ENCODE measurements at places on chromosomes 3 and 15. TPM values are rescaled to one million over a fixed set of nuclear protein-coding genes. Genes with fewer than 3 reads are reported as not detected.

DNA sequence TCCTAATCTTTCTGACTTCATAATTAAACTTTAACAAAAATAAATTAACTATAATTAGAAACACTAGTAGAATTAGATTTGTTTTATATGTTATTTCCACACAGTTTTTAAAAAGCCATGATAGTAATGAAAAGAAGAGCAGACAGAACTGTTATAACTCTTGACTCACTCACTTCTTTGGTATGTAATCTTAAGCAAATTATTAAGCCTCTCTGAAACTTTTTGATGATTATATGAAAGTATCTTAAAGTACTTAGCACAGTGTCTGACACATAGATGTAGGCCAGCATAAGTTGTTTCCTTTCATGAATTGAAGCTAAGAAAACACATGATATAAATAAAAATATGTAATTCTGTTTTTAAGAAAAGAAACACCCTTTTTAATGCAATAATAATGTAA, 123.6 kb upstream of the MLF1 start:
- no peak overlapping the region for H3K27ac ChIP-seq
- H3K27me3 ChIP-seq = no peaks in the 10 kb centered on the region
- DNase-seq = no peak
- H3K36me3 ChIP-seq = no peaks in the 10 kb centered on the region
- no peak overlapping the region for H3K4me3 ChIP-seq
- H3K4me1 ChIP-seq = no peaks in the 10 kb centered on the region

DNA sequence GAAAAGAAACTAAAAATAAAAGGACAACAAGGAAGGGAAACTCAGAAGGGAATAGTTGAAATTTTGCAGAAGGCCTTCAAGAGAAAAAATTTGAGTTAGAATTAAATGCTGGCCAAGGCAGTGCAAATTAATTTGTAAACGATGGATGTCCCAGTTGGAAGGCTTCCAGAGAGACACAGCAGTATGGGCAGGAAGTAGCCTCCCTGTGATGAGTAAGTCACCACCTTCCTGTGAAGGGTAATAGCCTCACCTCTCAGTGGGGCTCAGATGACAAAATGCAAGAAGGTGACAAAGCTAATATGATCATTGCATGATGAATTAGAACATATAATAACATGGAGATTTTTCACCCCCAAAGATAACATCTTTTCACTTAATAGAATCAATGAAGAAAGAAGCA, 27.3 kb upstream of the TMCO5A start:
- H3K27ac ChIP-seq = no peak overlapping the region
- no peaks in the 10 kb centered on the region for H3K27me3 ChIP-seq
- H3K4me1 ChIP-seq = no peaks in the 10 kb centered on the region
- no peak for DNase-seq

DNA sequence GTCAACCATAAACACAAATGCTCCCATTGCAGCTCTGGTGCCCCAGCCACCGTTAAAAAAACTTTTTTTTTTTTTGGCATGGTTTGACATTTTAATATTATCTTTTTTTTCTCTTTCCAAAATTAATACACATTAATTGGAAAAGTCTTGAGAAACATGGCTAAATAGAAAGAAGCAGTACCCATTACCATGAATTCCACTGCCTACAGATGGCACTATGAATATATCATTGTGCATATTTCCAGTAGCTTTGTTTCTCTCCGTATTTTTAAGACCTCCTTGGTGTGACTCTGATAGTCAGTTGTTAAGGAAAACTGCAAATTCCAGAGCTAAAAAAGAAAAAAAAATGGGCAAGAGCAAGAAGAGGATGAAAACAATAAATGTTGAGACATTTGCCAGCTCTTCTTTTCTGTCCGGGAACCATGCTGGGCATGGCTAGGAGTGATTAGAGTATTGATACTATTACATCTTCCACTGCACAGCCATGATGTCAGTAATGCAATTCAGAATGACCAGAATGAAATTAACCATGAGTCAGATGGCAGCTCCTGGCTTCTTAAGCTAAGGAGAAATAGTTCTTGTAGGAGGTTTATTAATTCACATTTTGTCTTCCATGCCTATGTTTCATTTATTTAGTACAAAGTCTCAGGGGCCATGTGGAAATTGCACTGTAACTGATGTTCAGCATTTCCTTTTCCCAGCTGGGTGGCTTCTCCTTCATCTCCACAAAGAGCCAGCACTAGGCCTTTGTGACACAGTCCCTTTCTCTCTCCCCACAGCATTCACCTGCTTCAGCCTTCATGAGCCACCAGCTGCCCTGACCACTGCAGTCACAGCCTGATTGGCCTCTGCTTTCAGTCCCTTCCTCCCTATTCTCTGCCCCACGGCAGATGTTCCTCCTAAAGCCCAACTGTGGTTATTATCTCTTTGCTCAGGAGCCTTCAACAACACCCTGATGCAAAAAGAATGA, 31.8 kb downstream of the SLC7A14 start:
- no peak for DNase-seq
- H3K4me3 ChIP-seq = no peak overlapping the region
- H3K27me3 ChIP-seq = no peaks in the 10 kb centered on the region
- H3K27ac ChIP-seq = no peak overlapping the region
- H3K4me1 ChIP-seq = no peaks in the 10 kb centered on the region

- H3K4me3 ChIP-seq = peak overlapping the region; percentile 77
- H3K27me3 ChIP-seq = peaks cover 6% of the 10 kb centered on the region
- DNase-seq = peak; percentile 41
- peaks cover 40% of the 10 kb centered on the region for H3K4me1 ChIP-seq
- H3K36me3 ChIP-seq = no peaks in the 10 kb centered on the region
Observed at GRCh38 chr15:40844696-40845030, 815 bp downstream of the SPINT1 start.

DNA sequence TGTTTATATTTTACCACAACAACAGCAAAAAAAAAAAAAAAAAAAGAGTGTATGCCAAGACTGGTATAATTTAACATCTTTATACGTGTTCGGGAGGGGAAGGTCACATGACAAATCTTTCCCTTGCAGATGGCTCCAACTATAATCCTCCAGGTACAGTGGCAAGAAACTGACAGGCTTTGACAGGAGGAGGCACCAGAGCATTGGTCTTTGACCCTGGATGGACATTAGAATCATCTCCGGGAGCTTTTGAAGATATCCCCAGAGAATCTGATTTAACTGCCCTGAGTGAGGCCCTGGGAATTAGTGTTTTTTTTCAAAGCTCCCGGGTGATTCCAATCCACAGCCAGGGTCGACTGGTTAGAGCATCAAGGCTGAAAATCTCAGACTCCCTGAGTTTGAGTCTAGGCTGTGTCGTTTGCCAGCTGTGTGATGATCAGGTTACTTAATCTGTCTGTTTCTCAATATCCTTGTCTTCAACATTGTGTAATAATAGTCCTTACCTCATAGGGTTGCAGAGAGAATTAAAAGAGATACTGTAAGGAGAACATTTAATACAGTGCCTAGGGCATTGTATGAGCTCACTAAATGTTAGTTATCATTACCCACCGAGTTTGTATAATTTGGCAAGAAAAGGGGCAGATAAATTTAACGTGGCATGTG, 8.9 kb upstream of the SEMA5B start:
- no peak overlapping the region for H3K4me3 ChIP-seq
- H3K27me3 ChIP-seq = no peaks in the 10 kb centered on the region

GRCh38 chr15:85956532-85957275, 123.0 kb upstream of the AGBL1 start:
- DNase-seq = no peak
- H3K4me1 ChIP-seq = no peaks in the 10 kb centered on the region
- no peaks in the 10 kb centered on the region for H3K27me3 ChIP-seq
- no peaks in the 10 kb centered on the region for H3K36me3 ChIP-seq
- no peak overlapping the region for H3K4me3 ChIP-seq

Gene SLITRK3
- polyA plus RNA-seq = not detected

Gene SCG5
- not detected for polyA plus RNA-seq
